CD4-positive, alpha-beta T cell treated with Interleukin-17A for 1 hour (primary cell): ENCODE measurements at places on chromosomes 7 and 10.

GRCh38 chr7:11221984-11222383, 248.3 kb downstream of the PHF14 start:
- DNase-seq, result no peak

DNA sequence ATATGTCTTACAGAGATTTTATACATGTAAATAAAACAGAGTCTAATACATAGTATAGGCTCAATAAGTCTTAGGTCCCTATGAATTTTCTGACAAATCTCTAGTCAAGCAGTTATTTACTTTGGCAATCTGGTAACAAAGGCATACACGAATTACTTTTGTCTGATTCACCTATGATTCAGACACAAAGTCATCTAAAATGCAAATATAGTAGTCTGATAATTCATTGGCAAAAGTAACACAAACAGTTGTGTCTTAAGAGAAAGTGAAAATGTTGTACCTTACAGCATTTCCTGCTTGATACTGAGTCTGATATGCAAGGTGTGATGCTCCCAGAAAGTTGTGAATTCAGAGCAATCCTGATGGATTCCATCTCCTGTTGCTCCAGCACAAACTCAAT, 209.4 kb upstream of the PRSS1 start:
- no peak for DNase-seq

GRCh38 chr7:46282155-46282554, 361.1 kb upstream of the IGFBP3 start:
- DNase-seq, result no peak

DNA sequence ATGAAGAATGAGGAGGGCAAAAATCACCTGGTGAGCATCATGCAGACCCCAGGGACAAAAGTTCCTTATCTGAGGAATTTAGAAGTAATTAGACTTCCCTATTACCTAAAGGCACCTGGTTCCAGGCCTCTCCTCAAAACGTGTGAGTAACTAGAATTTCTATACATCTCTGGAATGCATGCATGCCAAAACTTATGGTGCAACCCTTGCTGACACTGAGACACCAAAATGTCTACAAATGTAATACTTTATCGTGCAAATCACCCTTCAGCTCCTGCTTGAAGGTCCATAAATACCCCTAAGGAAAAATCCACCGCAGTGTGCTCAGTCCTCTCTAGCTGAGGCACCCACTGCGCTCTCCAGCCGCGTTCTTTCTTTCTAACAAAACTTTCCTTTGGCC, 84.2 kb downstream of the PAXIP1 start:
- no peak for DNase-seq

DNA sequence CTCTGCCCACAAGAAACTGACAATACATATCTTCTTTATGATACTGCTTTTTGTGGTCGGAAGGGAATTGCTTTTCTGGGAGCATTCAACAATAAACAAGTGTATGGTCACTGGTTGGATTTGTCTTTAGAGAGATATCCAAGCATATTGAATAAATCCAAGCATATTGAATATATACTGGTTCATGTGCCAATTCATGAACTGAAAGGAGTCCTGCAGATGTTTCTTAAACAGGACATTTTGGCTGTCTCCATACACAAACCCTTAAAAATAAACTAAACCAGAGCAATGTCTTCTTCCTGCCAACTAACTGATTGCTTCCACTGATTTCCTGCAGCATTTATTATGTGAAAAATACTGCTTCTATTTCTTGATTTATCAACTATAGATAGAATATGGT, 173.9 kb downstream of the FOXP2 start:
- DNase-seq, result no peak

- no peak for DNase-seq
Observed at GRCh38 chr10:75018686-75019307, 92.7 kb upstream of the SAMD8 start.

GRCh38 chr10:101492205-101492604, 95.9 kb downstream of the POLL start:
- no peak for DNase-seq

DNA sequence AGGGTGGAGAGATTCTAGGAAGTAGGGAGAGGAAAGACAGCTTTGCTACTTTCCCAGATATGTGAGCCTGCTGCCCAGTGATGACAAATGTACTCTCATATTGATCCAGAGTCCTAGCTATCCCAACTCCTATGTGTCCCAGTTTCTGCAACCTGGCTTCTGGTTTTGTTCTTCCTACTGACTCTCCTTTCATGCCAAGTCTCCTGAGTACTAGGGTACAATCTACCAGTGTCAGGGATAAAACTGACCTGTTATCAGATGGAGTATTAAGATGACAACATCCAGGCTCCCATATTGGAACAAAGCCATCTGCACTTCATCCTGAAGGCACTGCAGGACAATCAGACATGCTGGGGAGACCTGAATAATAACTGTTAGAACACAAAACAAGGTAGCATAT, 233.7 kb upstream of the PHYHIPL start:
- no peak for DNase-seq

DNA sequence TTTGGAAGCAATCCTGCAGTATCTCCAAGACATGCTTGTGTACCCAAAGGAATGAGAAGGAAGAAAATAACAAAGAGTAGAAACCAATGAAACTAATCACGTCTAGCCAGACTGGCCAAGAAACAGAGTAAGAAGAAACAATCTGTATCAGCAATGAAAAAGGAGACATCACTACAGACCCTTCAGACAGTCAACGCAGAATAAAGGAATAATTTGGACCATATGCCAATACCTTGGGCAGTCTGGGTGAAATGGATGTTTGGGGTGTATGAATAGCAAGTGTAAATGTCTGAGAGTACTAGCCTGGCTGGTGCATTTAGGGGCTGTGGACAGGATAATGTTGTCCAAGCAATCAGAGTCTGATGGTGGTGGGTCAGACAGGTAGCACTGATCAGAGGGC, 61.1 kb downstream of the SLC29A4 start:
- DNase-seq, result no peak

DNA sequence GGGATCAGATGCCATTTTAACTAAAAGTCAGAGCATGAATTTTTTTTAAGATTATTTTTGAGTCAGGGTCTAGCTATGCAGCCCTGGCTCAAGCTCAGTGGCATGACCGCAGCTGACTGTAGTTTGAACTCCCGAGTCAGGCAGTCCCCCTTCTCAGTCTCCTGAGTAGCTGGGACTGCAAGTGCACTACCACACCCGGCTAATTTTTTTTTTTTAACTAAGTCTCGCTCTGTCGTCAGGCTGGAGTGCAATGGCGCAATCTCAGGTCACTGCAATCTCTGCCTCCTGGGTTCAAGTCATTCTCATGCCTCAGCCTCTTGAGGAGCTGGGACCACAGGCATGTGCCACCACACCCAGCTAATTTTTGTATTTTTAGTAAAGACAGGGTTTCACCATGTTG, 7.8 kb downstream of the TAS2R41 start:
- no peak for DNase-seq

DNA sequence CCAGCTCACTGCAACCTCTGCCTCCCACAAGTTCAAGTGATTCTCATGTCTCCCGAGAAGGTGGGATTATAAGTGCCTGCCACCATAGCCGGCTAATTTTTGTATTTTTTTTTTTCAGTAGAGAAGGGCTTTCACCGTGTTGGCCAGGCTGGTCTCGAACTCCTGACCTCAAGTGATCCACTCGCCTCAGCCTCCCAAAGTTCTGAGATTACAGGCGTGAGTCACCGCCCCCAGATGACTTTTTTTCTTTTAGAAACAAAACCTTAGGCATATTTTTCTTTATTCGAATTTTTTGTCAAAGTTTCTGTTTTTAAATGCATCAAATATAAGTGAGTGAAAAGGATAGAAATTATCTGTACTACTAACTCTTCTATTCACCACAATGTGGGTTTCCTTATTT, 113.1 kb downstream of the LRRC4 start:
- DNase-seq, result no peak

GRCh38 chr7:112093409-112093808, 112.8 kb downstream of the DOCK4 start:
- DNase-seq, result no peak

DNA sequence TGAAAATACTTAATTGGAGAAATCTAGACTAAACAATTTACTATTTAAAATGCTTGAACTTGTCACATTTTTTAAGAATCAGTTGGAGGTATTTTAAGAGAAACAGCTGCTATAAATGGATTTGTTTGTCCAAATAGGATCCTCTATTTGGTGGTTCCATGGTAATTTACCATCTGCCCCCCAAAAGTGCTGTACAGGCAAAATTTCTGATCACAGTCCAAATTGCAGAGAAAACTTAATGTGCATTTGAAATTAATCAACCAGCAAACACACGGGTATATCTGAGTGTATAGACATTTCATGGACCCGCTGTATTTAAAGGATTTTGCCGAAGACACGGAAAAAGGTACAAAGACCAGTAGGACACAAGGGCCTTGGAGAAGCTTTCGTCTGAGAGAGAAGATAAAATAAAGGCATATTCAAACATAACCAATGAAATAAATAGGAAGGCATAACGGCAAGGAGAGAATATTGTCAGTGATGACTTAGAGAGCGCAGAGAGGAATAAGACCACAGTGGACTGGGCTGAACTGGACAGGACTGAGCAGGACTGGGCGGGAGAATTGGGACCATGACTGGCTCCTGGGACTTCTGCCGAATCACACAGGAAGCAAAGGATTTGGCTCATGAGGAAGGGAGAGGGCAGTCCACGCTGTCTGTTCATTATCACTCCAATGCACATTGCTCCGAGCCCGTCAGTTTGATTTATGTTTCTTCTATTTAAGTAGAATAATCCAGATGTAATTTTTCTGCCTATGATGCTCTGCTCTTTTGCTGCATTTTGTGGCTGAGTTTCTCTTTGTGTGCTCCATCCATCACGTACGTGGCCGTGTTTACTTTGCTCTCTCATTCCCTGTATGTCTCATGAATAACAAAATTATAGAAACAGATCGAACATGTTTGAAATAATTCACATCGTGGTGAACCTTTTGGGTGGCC, 112.8 kb downstream of the PRLHR start:
- DNase-seq, result no peak

- DNase-seq, result no peak
Observed at GRCh38 chr7:138316421-138317043, 143.5 kb upstream of the TRIM24 start.

DNA sequence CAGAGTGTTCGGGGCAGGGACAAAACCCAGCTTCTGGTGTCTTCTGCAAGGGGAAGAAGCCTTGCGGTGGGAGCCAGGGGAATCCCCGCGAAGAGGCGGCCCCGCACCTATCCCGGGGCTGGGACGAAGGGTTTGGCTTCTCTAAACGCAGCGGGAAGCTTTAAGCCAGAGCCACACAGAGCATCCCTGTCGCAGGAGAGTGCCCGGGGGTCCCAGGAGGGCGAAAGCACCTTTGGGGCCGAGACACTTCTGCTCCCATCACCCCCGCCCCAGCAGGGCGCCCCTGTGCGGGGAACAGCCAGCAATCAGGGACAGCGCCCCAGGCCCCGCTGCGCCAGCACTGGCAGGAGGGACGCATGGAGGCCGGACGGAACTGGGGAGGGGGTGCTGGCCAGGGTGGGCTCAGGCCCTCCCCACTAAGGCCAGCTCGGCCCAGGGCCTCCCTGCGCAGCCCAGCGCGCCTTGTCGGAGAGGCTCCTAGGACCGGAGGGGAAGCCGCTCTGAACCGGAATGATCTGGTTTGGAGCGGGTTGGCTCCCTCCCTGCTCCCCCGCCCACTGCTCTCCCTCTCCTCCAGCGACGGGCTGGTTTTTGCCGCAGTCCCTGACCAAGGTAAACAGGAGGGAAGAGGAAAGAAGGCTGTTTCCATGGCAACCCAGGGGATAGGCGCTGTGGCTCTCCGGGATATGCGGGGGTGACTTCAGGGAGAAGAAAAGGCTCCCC, 63.9 kb downstream of the TMEM209 start:
- DNase-seq, result peak; percentile 37

DNA sequence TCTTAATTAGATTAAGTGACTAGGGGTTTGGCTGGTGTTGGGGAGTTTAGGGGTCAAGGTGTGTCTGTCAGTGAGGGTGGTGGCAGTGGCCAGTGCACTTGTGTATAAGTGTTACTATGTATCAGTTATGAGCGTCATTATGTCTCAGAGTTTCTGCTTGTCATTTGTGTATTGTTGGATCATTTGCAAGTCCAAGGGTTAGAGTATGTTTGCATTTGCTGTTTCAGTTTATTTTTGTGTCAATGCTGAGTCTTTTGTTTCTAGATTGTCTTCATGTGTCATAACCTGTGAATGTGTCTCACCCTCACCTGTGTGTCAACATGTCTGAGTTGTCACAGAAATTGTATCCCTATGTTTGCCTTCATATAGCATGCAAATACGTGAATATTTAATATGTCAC, 97.5 kb upstream of the PAX2 start:
- DNase-seq, result no peak

DNA sequence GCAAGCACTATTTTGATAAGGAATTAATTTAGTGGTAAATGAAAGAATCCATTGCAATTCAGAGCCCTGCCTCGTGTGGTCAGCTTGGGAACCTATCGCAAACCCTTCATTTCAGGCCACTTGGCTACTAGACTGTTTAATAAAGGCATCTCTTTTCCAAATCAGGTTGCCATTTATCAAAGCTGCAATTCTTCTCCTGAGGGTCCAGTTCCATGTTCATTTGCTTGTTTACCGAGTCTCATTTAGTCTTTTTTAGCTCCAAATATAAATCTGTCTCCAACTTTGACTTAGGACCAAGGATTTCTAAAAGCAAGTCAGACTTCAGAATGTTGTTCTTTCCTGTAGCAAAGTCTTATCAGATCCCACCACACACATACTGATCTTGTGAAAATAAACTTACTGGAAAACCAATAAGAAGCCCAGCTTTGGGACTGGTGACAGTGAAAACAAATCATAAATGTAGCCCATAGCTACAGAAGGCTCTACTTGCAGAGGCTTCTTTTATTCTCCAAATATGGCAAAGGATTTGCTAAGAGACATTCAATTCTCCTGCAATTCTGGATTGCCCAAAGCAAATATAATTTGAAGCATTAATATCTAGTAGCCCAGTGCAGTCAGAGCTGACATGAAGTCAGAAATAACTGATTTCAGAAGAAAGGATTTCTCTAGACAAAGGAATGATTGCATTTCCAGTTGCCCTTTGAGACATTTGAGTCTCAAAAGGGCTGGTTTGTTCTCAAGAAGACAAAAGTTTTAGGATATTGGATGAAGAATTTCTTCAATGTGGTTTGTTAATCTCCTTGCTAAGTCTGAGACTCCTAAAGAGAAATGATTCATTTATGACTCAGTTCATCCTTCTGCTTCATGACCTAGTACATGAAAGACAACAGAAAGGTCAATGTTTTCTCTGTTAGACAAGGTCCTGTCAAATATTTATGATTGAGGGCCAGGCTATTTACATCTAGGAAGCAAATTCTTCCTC, 28.0 kb downstream of the PPP1R3C start:
- no peak for DNase-seq

DNA sequence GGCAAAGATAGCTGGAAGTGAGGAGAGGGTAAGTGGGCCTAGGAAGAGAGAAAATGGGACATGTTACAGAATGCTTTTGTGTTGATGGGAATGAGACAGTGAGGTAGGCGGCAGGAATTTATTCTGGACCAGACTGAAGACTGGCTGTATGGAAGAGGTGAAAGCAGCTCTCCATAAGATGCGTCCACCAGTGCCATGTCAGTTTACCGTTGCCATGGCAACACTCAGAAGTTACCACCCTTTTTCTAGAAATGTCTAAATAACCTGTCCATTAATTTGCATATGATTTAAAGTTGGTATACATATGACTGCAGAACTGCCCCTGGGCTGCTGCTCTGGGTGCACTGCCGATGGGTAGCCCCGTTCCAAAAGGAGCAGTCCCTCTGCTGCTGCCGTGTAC, 46.7 kb downstream of the RAB18 start:
- no peak for DNase-seq
